Bone marrow (tissue), 2 donors: ENCODE measurements at places on chromosomes 2 and 18.

DNA sequence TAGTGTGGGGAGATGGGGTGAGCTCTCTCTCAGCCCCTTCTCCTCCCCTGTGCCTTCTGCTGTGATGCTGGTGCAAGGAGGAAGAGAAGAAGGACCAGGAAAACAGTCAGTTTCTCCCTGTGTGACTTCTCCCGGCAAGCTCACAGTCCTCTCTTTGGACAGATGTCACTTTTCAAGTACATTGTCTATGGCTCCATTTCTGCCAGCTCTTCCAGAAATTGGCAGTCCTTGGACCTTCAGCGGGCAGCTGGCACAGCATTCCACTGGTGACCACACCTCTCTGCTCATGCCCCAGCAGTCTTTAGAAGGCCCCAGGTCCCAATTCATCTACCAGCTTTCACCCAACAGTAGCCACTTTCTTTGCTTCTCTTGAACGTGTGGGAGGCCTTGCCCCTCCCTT lies 63.9 kb downstream of the AOX1 start:
- DNase-seq = no peak

DNA sequence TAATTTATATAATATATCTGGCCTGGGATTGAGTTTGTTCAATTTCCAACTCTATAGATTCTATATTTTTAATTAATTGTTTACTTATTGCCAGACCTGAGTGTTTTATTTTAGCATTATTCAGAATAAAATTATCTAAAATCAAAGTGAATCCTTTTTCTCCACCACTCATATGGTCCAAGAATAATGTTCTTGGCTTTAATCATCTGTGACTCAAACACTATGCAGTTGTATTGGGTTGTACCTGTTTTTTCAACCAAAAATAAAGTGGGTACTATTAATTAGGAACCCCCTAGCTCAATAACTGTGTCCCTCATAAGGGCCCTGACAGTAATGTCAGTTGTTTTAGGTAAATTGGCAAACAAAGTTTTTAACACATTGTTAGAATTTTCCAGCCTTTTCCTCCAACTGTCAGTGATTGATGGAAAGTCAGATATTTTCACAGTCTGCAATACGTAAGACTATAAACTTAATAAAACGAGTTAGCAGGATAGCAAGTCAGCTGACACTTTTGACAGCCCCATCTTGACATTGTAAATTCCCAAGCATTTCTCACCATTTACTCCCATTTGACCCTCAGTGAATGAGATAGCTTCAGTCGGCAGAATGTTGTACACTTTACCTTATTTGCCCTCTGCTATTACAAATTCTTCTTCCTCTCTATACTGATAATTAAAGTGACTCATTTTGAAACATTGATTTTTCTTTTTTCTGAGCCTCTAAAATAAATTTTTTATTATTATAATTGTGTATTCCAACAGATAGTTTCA lies 587.4 kb downstream of the METTL4 start:
- no peak for DNase-seq

- DNase-seq = no peak
Measured at GRCh38 chr2:104891145-104891544, 37.2 kb downstream of the POU3F3 start.

DNA sequence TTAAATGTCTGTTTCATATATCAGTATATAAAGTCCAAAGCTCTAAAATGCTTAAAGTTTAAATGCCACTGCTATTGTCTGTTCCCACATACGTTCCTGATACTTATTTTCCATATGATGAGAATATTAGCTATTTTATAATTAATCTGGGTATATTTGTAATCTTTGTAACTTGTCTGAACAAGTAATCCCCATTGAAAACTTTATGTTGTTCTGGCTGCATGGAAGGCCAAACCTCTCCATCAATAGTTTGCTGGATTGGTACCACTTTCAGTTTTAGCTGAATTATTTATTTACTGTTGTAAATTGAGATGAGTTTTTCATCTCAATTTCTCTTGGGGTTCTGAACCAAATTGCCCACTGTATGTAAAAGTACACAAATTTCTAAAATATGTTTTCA lies 1.5 kb downstream of the MBD5 start:
- no peak for DNase-seq

- DNase-seq = no peak
Measured at GRCh38 chr2:10360850-10361588, 58.3 kb downstream of the HPCAL1 start.

DNA sequence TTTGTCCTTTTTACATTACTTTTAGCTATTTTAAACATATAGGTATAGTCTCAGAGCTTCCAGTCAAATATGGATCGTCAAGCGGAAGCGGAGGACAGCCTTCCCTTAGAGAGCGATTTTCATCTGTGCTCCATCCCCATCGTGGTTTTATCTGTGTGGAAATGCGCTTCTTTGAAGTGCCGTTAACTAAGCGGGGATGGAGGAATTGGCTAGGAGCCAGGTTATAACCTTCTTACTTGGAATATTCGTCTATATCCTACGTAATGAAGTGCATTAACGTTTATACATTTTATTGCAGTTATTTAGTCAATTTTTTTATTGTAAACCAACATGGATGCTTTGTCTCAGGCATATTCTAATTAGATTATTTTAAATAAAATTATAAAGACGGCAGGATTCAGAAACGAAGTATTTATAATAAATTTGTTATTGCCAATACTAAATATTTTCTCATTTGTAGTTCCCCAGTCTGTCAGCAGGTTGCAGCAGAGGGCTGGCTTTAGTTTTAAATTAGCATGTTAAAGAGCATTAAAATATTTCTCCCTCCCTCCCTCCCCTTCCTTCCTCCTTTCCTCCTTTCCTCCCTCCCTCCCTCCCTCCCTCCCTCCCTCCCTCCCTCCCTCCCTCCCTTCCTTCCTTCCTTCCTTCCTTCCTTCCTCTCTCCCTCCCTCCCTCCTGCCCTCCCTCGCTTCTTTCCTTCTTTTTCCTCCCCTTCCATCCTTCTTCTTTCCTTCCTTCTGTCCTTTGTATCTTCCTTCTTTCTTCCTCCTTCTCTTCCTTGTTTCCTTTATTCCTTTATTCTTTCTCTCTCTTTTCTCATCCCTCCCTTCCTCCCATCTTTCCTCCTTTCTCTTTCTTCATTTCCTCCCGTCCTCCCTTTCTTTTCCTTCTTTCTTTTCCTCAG lies 80.6 kb upstream of the DOCK10 start:
- DNase-seq = no peak

- no peak for DNase-seq
Measured at GRCh38 chr2:140808211-140808610, 1322.6 kb downstream of the LRP1B start.

GRCh38 chr18:34993289-34993688 lies 47.9 kb upstream of the MAPRE2 start:
- DNase-seq = peak; percentile 54

DNA sequence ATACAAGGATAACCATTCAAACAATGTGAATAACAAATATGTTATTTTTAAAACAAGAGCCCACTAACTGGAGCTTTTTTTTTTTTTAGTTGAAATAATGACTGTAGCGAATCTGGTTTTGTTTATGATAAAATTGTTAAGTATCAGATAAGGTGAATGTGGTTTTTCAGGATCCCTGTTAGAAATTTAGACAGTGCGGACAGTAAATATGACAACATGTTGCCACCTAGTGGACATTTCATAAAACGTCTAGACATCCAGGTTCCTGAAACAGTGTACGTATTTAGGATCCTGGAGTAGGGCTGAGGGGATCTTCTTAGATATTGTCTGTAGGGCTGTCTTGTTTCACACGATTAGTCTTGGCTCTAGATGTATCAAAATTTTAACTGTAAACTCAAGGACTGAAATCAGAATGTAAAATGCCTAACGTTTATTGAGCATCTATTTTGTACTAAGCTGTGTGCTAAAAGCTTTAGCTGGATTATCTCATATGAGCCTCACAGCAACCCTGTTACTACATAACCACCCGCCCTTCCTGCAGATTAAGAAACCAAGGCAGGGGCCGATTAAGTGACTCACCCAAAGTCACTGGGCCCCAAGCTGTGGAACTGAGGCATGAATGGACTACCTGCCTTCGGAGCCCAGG lies 23.9 kb upstream of the CCDC68 start:
- DNase-seq = no peak

GRCh38 chr18:4203568-4204437 lies 251.3 kb downstream of the DLGAP1 start:
- DNase-seq = no peak

DNA sequence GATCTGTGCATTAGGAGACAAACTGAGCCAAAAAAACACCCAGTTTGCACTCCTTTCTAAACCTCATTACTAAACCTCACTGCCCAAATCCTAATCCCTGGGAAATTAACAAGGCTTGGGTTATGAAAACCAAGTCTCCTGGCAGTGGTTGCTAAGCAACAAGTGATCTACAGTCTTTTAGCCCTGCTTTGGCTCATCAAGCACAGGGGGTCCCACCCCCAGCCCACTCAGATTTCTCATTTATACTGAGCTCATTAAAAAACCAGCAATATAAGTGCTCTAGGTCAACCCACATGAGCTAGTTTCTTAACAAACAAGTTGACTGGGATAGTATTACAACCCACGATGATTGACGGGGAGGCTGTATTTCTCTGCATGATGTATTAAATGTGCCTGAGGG lies 18.4 kb downstream of the DNER start:
- DNase-seq = no peak

- no peak for DNase-seq
Measured at GRCh38 chr2:228767196-228767595, 503.9 kb downstream of the PID1 start.

GRCh38 chr2:125424266-125424785 lies 1231.6 kb upstream of the GYPC start:
- DNase-seq = no peak
